Upper lobe of left lung (tissue), 6 donors: ENCODE measurements at places on chromosomes 5 and 9. TPM values are rescaled to one million over a fixed set of nuclear protein-coding genes. Genes with fewer than 3 reads are reported as not detected.
A peak's percentile ranks its signal among the peaks of the same experiment; 100 is the strongest.

DNA sequence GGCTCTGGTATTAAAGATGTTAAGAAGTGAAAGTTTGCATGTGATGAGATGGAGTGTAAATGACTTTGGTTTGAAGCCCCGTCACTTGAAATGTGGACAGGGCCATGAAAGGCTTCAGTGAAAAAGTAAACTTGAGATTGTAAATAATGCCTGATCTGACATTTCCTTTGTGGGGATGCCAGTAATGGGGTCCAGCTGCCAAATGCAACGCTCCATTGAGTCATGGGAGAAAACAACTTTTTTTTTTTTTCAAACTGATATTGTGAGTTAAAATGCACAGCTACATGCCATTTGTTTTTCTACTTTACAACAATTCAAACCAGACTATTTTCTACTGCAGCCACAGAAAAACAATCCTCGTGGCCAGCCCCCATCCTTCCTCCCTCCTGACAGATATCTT, 327.0 kb upstream of the TNC start:
- no peaks in the 10 kb centered on the region for H3K27me3 ChIP-seq
- no peak for DNase-seq
- no peaks in the 10 kb centered on the region for H3K36me3 ChIP-seq
- no peaks in the 10 kb centered on the region for H3K4me1 ChIP-seq

DNA sequence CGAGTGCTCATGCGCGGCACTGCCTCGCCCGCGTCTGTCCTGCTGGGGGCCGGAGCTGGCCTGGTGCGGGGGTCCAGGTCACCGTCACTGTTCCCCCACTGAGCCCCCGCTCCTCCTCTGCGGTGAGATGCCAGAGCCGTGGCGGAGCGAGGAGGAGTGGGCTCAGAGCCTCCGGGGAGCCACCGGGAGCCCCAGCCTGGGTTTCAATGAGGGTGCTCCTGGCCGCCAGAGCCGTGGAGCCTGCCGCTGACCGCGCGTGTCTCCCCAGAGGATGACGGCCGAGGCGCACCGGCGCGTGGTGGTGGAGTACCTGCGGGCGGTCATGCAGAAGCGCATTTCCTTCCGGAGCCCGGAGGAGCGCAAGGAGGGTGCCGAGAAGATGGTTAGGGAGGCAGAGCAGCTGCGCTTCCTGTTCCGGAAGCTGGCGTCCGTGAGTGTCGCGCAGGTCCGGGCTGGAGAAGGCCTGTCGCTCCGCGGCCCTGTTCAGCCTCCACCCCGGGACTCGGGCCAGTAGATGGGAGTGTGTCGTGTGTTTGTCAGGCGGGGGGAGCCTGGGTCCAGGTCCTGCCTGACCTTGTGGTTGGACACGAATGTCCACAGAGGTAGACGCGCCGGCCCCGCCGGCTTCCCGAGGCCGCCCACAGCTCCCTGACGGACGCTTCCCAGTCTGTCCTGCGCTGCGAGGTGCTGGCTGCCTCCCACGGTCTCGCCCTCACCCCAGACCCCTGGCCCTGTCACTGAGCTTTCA, 22.0 kb downstream of the EXOC3 start:
- no peak overlapping the region for H3K4me3 ChIP-seq
- H3K27me3 ChIP-seq: no peaks in the 10 kb centered on the region
- H3K36me3 ChIP-seq: peaks cover 15% of the 10 kb centered on the region
- H3K27ac ChIP-seq: no peak overlapping the region

DNA sequence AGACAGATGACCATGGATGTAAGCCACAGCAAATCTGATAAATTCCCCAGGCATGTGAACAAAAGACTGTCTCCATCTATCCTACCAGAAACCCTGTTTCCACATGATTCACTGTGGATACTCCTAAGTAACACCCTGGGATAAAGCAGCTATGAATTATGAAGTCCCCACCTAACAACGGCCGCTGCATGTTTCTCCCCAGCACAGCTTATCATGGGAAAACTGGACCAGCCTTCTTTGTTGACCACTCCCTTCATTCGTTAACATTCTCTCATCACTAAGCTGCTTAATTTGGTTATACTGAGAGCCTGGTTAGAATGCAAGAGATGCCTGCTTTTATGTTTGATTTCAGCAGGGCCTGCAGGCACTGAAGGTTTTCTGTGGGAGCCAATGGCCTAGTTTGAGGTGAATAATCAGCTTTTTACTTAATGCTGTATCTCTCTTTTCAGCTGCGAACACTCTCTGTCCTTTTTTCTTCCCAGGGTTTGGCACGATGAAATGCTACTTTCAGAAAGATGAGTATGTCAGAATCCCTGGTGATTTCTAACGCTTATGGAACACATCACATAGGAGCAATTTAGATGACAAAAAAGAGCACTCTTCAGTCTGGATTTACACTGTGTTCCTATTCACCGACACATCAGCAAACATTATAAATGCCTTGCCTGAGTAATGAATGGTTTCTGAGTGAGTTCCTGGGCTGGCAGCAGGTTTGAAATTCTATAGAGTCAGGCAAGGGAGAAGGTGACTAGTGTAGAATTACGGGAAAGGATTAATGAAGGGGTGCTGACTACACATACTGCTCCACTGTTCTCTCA, 318.4 kb upstream of the ZNF608 start:
- H3K27me3 ChIP-seq: no peaks in the 10 kb centered on the region
- no peak overlapping the region for H3K4me3 ChIP-seq
- no peak for DNase-seq

- no peak overlapping the region for H3K4me3 ChIP-seq
- no peak for DNase-seq
- H3K27ac ChIP-seq: no peak overlapping the region
- H3K27me3 ChIP-seq: no peaks in the 10 kb centered on the region
- no peaks in the 10 kb centered on the region for H3K36me3 ChIP-seq
Measured at GRCh38 chr5:179385914-179386313, 40.7 kb upstream of the ADAMTS2 start.

DNA sequence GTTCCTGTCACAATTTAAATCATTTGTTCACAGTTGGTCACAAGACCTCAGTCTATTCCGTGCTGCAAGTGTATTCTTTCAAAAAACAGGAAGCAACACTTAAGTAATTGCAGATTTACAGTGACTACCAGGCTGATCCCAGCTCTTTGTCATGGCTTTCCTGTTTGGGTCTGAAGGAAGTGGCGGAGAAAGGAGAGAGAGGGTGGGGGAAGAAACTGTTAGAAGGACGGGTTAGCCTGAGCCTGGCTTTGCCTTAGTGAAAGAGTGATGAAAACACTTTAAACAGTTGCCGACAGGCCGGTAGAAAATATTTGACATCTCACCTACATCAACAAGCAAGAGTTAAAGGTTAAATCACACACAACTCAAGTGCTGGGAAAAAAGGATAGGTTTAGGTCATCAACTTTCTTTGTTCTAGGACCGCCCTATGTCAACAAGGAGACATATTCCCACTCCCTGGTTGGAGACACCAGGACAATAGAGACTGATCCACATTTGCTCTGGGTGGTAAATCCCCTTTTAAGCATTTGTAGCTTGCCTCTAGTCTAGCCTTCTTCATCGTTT, 102.2 kb upstream of the DAB2 start:
- peaks cover 4% of the 10 kb centered on the region for H3K4me1 ChIP-seq
- H3K27ac ChIP-seq: peak overlapping the region; percentile 63
- no peak for DNase-seq

DNA sequence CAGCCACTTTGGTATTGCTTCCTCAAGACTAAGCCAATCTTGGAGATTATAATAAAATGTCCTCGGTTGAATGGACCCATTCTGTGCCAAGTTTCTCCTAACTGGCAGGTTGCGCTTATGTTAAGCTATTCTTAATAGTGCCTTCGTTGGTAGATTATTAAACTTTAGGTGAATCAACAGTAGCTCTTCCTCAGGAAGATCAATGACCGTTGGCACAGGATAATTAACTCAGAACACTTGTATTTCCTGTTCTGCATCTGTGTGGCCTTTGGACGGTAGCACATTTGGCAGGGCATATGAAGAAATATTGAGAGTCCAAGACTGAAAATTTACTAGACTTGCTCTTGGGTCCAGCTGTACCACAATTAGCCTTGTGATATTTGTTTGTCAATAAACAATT, 402.9 kb downstream of the MLLT3 start:
- H3K27ac ChIP-seq: no peak overlapping the region
- H3K4me1 ChIP-seq: no peaks in the 10 kb centered on the region
- H3K27me3 ChIP-seq: no peaks in the 10 kb centered on the region
- no peak overlapping the region for H3K4me3 ChIP-seq
- H3K36me3 ChIP-seq: no peaks in the 10 kb centered on the region
- DNase-seq: no peak

GRCh38 chr9:503881-504852, 289.5 kb downstream of the DOCK8 start:
- peaks cover 27% of the 10 kb centered on the region for H3K4me1 ChIP-seq
- no peaks in the 10 kb centered on the region for H3K36me3 ChIP-seq
- peak within 1 kb of the TSS; percentile 87 for H3K27ac ChIP-seq
- H3K4me3 ChIP-seq: peak within 1 kb of the TSS; percentile 50

DNA sequence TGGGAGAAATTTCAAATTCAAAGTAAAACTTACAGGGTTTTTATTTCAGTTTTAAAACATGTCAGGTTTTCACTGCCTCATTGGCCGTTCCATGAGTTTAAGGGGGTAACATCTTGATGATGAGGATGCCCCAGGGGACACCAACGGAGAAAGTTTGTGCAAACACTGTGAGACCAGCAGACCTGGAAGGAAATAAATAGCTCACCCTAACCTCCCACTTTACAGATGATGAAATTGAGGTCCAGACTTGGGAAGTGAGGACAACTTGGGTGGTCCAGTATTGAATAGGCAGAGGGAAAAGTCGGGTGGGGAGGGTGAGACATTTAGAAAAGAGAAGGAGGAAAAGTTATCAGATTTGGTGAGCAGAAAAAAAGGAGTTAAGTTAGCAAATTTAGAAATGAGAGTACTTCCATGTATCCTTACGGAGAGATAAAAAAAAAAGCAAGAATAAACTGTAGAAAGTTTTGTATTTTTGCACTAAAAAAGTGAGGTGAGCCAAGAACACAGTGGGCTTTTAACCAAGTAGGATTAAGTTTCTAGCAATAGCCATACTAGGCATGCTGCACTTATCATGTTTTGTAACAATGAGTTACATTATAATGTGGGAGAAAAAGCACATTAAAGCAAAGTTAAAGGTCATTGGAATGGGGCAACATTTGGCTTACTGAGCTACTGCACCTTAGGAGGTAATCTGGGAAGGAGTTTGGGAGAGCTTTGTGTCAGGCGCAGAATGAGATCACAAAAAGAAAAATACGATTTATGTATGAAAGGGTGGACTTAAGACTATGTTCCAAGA, 125.1 kb downstream of the GAS1 start:
- H3K36me3 ChIP-seq: no peaks in the 10 kb centered on the region
- H3K27ac ChIP-seq: no peak overlapping the region
- H3K27me3 ChIP-seq: no peaks in the 10 kb centered on the region

DNA sequence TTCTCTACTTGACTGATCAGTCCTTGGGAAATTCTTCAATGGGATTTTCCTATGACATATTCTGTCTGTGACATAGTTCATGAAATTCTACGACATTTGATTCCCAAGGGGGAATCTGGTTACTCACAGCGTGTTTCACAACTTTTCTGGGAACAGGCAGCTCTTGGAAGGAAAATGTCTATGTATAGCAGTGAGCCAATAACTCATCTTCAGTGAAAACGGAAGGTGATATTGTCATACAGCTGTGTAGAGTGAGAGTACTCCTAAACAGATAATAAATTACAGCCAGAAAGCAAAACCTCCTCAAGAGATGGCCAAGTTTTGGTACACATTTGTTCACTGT, 91.4 kb downstream of the C9orf152 start:
- H3K4me1 ChIP-seq: peaks cover 16% of the 10 kb centered on the region
- peak overlapping the region; percentile 39 for H3K27ac ChIP-seq
- no peaks in the 10 kb centered on the region for H3K36me3 ChIP-seq
- no peak for DNase-seq

DNA sequence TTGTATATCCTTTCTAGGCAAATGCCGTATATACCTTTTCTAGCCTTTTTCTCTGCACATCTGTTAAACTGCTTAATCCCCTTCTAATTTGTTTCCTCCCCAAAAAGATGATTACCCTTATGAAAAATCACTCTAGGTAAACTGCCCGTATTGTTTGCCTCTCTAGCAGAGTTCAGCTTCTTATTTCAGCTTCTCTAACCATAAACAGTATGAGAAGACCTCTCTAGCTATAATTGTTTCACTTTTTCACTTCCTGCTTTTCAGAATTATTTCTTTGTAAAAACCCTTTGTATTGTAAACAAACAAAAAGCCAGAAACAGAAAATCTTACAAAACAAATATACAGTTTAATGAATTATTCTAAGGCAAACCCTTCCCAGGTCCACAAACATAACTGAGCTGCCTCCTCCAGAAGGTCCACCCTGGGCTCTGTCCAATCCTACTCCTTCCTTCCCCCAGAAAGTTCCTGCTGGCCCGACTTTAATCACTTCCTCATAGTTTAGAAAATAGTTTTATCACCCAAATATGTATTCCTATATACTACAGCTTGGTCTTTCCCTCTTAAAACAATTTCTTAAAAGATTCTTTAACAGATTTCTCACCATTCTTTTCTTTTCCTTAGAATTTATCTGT, 158.1 kb downstream of the FGF1 start:
- H3K36me3 ChIP-seq: no peaks in the 10 kb centered on the region
- DNase-seq: no peak
- no peaks in the 10 kb centered on the region for H3K4me1 ChIP-seq
- H3K27ac ChIP-seq: no peak overlapping the region
- H3K4me3 ChIP-seq: no peak overlapping the region
- no peaks in the 10 kb centered on the region for H3K27me3 ChIP-seq

DNA sequence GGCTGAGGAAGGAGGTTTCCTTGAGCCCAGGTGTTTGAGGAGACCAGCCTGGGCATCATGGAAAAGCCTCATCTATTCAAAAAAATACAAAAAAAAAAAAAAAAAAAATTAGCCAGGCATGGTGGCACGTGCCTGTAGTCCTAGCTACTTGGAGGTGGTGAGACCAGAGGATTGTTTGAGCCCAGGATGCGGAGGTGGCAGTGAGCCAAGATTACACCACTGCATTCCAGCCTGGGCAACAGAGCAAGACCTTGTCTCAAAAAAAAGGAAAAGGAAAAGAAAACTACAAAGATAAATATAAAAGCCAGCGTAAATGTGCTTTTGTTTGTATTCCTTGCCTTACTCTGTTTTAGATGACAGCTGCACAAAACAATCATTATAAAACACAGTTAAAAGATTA, 2249.2 kb upstream of the C9orf72 start:
- H3K36me3 ChIP-seq: no peaks in the 10 kb centered on the region
- no peaks in the 10 kb centered on the region for H3K4me1 ChIP-seq
- no peaks in the 10 kb centered on the region for H3K27me3 ChIP-seq

DNA sequence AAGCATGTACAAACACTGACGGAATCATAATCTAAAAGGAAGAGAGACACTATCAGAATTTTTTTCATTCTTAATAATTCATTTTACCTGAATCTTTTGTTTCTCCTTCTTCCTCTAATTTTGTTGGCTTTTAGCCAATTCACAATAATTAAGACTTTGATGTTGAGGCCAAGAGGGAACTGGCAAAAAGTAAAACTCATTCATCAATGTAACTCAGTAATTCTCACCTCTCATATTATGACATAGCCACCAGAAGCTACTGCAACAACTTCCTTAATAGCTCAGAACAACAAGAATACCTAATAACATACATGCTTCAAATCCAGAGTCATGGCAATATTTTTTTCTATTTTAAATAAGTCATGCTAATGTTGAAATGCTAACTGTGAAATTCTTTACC, 64.5 kb downstream of the MCTP1 start:
- H3K4me1 ChIP-seq: no peaks in the 10 kb centered on the region
- no peak overlapping the region for H3K4me3 ChIP-seq
- no peaks in the 10 kb centered on the region for H3K27me3 ChIP-seq
- no peak for DNase-seq
- H3K27ac ChIP-seq: no peak overlapping the region

MOB3B gene
- 6.4 TPM for total RNA-seq

OTULINL gene
- 194 TPM for total RNA-seq

STKLD1 gene
- 1.8 TPM for total RNA-seq

CCDC152 gene
- total RNA-seq: 0.74 TPM

KCNV2 gene
- not detected for total RNA-seq

ANKRD34B gene
- 0.14 TPM for total RNA-seq
